CD4-positive, alpha-beta T cell treated with Interleukin-10 for 1 hour (primary cell): ENCODE measurements at places on chromosomes 2 and 18.

GRCh38 chr2:120715941-120716340 lies 19.7 kb upstream of the GLI2 start:
- DNase-seq, result no peak

GRCh38 chr2:146003337-146003736 lies 1483.4 kb upstream of the ZEB2 start:
- DNase-seq, result no peak

DNA sequence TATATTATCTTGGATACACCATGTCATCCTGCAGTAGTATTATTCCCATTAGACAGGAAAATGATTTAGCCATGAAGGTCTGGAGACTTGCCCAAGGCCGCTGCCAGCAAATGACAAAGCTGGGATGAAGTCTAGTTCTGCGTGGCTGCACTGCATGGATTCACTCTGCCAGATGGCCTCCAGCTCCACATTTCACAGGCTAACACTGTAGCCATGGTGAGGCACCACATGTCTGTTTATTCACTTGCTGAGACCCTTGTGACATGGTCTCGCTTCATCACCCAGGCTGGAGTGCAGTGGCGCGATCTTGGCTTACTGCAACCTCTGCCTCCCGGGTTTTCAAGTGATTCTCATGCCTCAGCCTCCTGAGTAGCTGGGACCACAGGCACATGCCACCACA lies 31.5 kb upstream of the SCG2 start:
- DNase-seq, result no peak

DNA sequence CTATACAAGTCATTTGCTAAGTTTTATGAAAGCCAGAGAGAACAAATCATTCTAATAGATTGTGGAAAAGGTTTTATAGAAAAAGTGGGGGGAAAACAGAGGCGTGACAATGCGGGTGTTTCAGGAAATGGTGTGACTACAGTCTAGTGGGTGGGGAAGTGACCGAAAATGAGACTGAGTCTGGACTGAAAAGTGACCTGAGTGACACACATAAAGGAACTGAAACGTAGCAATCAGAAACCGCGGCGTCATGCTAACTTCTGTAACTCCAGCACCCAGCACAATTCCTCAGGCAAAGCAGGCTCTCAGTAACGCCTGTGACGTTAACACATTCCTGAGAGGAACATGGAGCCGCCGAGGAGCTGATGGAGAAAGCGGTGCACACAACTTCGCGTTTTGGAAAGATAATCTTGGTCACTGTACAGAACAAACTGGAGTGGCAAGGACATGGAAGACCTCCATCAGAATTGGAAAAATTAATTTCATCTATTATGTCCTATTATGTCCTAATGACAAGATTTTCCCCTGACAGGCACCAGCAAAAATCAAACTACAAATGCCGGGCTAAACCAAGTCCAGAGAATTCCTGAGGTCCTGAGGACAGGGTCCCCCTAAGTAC lies 1.4 kb upstream of the CD226 start:
- DNase-seq, result peak; percentile 74

DNA sequence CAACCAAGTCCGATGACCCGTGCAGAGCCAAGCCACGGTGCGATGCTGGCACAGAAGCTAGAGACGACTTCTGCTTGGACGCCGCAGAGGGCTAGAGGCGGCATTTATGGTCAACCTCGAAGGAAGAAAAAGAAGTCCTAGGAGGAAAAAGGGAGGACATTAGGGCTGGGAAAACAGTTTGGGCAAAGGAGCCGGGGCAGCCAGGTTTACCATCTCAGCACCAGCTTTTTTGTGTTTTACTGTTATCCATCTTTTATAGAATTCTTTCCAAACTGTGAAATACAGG lies 643 bp upstream of the DTNB start:
- no peak for DNase-seq

- no peak for DNase-seq
Observed at GRCh38 chr2:59440491-59440890, 1113.0 kb downstream of the BCL11A start.

DNA sequence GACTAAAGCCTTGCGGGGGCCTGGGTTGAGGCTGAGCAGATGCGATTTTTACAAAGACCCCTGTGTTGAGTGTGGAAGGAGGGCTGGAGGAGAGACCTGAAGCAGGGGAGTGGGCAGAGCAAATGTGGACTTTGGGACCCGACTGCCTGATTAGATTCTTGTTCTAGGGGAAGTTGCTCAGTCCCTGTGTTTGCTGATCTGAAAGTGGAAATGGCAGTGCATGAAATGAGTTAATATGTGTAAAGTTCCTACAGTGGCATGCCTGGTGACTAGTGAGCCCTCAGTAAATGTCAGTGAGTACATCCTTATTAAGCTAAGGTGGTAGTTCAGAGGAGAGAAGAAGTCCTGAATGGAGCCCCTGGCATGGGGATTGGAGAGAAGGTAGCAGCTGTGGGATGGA lies 52.3 kb downstream of the ARMC9 start:
- no peak for DNase-seq

DNA sequence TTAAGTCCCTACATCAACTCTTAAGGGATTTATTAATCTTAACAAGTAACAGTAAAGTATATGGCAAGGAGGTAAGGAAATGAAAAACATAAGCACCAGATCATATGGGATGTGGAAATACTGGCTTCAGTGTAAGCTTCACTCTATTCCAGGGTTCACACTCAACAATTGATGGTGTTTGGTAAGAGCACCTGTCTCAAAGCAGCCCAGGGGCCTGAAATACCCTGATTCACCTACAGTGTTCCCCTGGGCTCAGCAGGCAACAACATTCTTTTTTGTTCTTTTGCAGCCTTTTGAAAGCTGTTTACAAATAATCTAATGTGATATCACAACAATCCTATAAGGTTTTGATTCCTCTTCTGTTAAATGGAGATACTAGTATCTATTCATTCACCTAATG lies 1.2 kb upstream of the MLPH start:
- no peak for DNase-seq

DNA sequence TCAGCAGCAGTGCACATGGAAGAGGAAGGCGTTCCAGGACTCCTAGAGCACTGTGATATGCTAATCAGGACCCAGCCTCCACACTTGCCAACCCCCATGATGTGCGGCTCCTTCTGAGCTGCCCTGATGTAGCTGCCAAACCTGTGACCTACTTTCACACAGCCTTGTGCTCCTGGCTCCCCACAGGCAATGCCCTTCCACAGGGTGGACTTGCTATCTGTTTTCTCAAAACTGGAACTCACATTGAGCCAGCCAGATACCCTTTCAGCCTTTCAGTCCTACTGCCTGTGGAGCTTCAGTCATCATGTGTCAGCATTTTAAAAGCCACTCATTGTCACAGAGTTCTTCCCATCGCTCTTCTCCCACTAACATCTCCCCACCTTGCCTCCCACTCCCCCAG lies 181.6 kb downstream of the AFF3 start:
- DNase-seq, result no peak

- no peak for DNase-seq
Observed at GRCh38 chr2:195413422-195413821, 243.6 kb upstream of the SLC39A10 start.

GRCh38 chr2:7683196-7683595 lies 766.0 kb downstream of the RNF144A start:
- no peak for DNase-seq

- no peak for DNase-seq
Observed at GRCh38 chr2:104430359-104430740, 423.6 kb upstream of the POU3F3 start.

GRCh38 chr2:48459921-48460320 lies 70.0 kb upstream of the STON1 start:
- no peak for DNase-seq

GRCh38 chr18:13216711-13217465 lies 1.7 kb upstream of the LDLRAD4 start:
- peak; percentile 48 for DNase-seq

DNA sequence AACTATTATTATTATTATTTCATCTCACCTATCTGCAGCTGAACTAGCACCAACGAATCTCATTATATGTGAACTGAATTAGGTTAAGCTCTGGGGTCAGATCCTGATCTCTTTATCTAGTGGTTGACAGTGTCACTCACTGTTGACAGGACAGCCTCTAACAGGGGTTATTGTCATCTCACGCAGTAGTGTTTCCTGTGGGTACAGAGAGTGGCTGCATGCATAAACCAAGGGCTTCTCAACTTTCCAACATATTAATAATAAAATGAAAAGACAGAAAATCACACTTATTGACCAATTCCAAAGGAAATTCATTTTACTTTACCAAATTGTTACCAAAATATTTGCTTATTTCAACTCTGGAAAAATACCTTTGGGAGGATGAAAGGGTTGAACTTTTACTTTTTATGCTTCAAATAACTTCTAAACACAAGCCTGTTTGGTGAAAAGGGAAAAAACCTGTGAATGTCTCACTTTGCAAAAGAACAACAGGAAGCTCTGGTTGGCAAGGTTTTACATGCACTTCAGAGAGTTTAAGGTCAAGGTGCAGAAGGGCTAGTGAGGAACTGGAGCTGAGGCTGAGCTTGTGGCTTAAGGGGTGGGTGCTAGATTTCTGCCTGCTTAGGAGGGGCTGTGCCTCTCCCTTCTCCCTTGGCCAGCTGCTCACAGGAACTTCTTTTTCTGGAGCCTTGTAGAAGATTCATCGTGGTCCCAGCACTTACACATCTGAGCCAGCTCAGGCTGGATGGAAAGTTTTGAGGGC lies 72.6 kb downstream of the CTAGE1 start:
- peak; percentile 57 for DNase-seq

DNA sequence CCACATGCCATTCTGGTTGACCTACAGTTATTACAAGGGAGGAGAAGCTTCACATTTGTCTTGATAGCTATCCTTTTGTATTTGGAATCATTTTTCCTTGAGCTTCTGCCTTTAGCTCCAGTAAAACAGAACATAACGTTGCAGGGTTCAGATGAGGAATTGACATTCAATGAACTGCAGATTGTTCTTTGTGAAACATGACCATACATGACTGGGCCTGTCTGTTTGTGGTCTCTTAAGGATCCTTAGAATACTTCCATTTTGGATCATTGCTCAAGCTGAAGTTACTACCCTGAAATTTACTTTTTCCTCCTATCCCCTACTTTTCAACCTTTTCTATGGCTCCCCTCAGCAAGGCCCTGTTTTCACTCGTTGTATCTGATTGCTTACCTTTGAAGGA lies 1281.7 kb upstream of the CELF4 start:
- DNase-seq, result no peak

DNA sequence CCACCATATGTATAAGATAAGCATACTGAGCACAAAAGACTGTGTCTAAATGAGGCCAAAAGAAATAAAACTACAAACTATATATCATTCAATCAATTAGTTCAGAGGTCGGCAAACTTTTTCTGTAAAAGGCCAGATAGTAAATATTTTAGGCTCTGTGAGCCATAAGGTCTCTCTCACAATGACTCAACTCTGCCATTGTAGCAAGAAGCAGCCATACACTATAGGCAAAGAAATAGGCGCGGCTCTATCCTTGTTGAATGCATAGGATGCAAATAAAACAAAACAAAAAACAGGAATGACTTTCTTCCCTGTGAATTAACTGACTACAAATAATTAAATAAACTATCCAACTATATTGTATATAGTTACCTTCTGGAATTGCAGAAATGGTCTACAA lies 8.6 kb upstream of the CCDC88A start:
- no peak for DNase-seq

DNA sequence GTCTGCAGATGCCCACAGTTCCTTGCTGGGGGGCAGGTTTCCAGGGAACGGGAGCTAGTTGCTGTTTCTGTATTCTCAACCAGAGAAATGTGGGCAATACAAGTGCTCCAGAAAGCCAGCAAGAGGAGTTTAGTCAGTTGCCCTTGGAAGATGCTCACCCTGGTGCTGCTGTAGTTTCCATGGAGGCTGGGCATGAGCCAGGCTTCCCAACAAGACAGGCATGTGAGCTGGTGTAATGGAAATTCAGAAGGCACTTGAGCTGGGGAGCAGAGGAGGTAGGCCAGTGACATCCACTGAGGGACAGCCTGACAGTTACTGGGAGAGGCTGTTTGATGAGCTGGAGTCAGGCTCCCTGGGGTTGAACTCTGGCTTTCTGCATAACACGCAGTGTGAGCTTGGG lies 7.7 kb downstream of the HK2 start:
- DNase-seq, result no peak

- peak; percentile 15 for DNase-seq
Observed at GRCh38 chr2:160224060-160224459, 24.0 kb upstream of the ITGB6 start.

GRCh38 chr2:64214281-64215115 lies 70.3 kb upstream of the PELI1 start:
- peak; percentile 69 for DNase-seq

- peak; percentile 51 for DNase-seq
Observed at GRCh38 chr18:45106331-45106774, 425.7 kb downstream of the SETBP1 start.

GRCh38 chr2:8312861-8313830 lies 368.7 kb upstream of the ID2 start:
- no peak for DNase-seq

- DNase-seq, result peak; percentile 25
Observed at GRCh38 chr18:7950380-7951136, 383.4 kb downstream of the PTPRM start.

- peak; percentile 40 for DNase-seq
Observed at GRCh38 chr2:30446602-30447148, 371 bp upstream of the LCLAT1 start.

DNA sequence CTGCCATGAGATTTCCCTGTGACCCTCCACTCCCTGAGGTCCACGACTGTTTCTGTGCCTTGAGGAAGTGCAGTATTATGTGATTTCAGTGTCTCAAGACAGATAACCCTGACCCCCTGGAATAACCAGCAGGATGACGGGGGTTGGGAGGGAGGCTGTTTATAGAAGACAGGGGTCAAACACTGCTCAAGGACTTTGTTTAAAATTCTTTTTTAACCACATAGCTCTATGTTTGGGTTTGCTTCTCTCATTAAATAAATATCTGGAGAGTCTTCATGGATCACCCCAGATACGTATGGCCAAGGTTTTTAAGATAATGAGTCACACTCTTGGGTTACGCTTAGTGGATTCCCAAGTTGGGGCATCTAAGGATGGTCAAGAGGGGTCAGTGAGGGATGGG lies 523.8 kb upstream of the TNP1 start:
- no peak for DNase-seq

DNA sequence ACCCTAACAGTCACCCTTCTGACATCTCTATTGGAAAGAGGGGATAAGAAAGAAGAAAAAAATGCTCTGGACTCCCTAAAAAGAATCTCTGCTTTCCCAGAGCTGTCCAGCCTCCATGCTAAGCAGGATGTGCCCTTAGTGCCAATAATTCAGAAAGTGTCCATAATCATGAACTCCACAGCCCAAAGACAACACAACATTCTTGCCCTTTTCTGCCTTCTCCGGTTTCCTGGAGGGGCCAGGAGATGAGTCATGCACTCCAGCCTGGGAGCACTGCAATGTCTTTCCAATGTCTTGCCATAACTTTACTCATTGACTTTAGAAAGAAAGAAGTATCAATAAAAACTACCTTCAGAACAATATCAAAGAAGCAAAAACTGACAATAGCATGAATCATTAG lies 44.0 kb downstream of the KLF7 start:
- DNase-seq, result no peak

GRCh38 chr2:4090668-4091630 lies 387.6 kb downstream of the DCDC2C start:
- no peak for DNase-seq

- DNase-seq, result peak; percentile 78
Observed at GRCh38 chr2:148021059-148021861, at the start of gene MBD5. MBD5 (plus strand) TSS chr2:148021091.

- no peak for DNase-seq
Observed at GRCh38 chr2:186966015-186966414, 117.0 kb upstream of the ZSWIM2 start.
